ENCODE measurements at places on chromosomes 7 and 10.

- DNase-seq = no peak
Measured at GRCh38 chr10:77859200-77859864, 67.2 kb downstream of the DLG5 start.

DNA sequence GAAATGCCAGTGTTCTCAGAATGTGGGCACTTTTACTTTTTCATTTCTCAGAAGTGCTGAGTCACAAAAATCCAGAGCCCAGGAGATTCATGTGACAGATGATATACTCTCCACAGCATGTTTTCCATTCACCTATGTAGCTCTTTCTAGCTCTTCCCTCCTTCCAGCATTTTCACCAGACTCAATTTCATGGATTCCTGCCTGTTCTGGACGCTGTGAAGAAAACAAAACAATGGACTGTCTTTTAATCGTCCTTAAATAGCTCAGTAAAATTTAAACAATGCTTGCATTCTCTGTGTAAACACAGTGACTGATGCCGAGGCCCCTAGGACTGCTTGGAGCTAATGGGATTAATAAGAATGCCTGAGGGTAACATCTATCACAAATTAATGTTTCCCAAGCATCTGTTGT, 25.5 kb downstream of the ZNF713 start:
- DNase-seq = no peak

- peak; percentile 42 for DNase-seq
Measured at GRCh38 chr7:142789441-142789840, 18.7 kb downstream of the PRSS2 start.

GRCh38 chr10:13001887-13002212, 337 bp upstream of the CCDC3 start:
- no peak for DNase-seq

- DNase-seq = no peak
Measured at GRCh38 chr7:48011323-48011722, 17.6 kb downstream of the SUN3 start.

DNA sequence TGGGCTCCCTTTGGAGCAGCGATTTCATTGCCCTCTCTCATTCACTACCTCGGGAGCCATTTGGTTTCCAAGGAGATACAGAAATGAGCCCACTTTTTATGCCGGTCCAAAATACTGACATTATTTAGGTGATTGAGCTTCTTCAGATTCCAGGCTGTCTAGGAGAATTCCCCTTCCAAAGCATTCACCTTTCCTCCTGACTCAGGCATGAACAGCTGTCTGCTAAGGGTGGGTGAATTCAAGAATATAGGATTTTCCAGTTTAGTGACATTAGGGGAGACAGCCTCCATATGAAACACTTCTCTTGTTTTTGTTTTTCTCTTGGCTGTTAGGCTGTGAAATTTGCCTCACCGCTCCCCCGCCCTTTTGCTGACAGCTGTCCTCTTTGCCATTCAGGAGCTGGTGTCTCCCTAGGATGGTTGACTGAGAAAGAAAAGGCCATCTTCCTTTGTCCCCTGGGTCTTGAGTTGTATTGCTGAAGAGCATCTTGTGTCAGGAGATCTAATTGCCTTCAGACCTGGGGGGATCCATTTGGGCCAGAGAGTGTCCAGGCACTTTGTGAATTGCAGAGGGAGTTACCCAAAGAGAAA, 56.7 kb downstream of the LRRC4 start:
- no peak for DNase-seq

GRCh38 chr7:113142385-113143119, 24.2 kb upstream of the SMIM30 start:
- DNase-seq = no peak

Measured in activated CD8-positive, alpha-beta T cell treated with anti-CD3 and anti-CD28 coated beads, Interleukin-2, amount 10 ng/mL, durations not matched to agents 7 days and 5 days (primary cell).